Activated CD8-positive, alpha-beta T cell treated with anti-CD3 and anti-CD28 coated beads for 36 hours (primary cell): ENCODE measurements at places on chromosomes 4 and X.

DNA sequence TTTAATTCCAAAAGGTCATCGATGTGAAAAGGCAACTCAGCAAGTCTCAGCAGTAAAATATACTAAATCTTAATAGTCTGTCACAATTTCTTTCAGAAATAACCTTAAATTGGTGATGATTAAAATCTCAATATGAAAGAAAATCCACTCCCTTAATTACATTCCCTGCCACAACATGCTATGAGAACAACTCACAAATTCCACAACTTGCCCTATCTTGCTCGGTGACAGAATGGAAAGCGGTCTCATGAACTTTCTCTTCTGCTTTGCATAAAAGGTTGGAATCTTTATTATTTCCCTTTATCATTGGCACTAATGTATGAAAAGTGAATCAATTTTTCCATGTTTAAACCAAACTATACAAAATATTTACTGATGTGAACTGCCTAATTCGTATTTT is 380.8 kb downstream of the TMA16 start:
- no peak for DNase-seq

DNA sequence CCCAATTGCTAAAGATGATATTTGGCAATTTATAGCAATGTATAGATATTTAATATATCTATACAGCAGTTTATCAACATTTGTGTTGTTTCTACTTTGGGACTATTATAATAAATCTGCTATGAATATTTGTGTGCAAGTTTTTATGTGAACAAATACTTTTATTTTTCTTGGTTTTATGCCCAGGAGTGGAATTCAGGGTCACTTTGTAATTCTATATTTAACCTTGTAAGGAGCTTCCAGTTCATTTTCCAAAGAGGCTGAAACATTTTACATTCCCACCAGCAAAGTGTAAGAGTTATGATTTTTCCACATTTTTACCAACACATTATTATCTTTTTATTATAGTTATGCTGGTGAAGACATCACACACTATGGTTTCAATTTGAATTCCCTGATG is 801.3 kb downstream of the PCDH18 start:
- DNase-seq = no peak

DNA sequence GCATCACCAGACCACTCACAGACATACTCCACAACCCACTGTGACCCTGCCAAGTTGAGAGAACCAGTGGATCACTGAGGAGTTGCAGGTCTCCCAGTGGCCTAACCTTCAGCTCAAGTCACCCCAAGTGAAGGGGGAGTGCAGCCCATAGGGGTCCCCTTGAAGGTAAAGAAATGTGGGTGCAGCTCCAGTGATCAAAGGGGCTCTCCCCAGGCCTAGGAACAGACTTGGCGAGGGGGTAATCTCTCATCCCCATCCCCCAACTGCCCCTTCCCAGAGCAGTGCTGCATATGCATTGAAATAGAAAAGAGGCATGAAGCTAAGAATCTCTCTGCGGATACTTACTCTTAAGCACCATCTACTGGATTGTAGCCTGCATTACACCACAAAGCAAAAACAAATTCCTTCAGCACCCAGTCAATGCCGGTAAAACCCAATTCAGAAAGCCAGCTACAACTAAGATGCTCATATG is 27.0 kb downstream of the MAGEE1 start:
- DNase-seq = no peak

- no peak for DNase-seq
These were observed 277.7 kb upstream of the CLNK start for GRCh38 chr4:10962246-10962645.

DNA sequence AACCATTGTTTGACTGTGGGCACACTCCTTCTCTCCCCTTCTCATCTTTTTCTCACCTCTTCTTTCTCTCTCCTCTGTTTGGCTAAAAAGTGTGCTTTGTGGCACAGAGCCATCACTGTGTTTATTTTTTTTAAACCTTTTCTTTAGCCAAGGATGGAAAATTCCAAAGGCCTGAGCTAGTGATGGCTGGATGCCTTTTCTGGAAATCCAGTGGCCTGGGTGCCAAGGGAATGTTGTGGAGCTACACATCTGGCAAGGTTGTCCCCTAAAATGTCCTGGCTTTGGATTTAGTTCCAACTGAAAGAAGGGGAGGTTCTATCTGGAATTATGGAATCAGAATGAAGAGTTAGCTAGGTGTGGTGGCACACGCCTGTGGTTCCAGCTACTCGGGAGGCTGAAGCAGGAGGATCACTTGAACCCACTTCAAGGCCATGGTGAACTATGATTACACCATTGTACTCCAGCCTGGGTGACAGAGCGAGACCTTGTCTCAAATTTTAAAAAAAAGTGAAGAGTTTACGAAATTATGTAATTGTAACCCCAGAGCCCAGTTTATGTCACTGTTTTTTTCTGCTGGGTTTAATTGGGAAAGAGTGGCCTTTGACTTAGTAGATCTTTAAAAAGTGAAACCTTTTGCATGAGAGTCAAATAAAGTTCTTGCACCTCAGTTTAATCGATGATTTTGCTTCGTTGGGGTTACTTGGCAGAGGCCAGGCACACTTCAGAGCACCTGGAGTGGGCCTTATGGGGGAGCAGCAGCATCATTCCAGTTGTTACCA is 17.7 kb downstream of the DOCK11 start:
- DNase-seq = no peak

DNA sequence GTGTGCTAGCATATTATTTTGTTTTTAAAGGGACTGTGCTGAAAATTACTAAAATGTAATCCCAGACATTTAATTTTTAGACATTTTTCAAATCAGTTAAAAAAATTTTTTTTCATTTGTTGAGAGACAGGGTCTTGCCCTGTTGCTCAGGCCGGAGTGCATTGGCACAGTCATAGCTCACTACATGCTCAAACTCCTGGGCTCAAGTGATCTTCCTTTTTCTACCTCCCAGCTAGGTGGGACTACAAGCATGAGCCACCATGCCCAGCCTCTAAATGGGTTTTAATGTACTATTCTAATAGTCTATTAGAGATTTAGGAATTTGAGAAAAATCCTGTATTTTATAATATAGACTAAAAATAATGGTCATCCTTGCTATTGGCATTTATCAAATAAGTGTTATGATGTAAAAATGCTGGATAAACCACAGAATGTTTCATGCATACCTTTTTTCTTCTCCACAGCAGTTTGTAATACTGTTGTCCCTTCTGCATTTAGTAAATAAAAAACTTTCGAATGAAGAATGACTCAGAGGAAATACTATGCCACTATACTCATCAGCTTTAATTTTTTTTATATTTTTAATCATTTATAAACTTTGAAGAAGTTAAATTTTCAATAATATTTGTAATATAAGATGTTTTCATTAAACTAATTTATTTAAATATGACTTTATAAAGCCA is 29.9 kb downstream of the CPEB2 start:
- no peak for DNase-seq

DNA sequence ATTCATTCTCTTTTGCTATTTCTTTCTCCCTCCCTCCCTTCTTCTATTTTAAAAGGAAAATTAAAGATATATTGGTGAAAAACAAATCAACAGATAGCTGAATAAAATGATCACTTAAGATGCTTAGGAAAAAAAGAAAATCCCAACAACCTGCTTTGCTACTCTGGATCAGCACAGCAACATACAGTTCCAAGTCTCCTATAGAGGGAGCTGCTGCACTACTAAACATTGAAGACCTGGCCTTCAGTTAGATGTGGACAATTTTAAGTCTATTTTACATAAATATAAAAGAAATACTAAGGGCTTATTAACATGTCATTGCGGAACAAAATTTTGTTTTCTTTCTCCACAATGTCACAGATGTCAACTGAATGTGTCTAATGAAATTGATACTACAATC is 226.4 kb downstream of the MAGEB5 start:
- no peak for DNase-seq

GRCh38 chr4:46274717-46275116 is 115.2 kb downstream of the GABRA2 start:
- no peak for DNase-seq

DNA sequence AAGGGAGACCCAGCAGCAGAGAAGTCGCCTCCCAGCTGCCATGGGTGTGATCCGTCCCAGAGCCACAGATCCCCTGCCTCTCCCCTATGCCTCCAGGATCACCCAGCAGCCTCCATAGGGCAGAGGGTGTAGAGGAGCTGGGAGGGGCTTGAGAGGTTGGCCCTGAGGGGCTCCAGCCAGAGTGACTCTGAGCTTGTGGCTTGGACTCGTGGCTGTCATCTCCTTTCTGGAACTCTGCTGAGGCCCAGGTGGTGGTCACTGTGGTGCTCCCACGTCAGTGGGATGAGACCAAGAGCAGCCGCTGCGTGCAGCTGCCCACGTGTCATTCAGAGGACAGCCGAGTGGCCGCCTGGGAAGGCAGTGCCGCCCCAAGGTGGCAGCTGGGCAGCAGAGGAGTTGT is 4.2 kb downstream of the TACC3 start:
- DNase-seq = no peak

DNA sequence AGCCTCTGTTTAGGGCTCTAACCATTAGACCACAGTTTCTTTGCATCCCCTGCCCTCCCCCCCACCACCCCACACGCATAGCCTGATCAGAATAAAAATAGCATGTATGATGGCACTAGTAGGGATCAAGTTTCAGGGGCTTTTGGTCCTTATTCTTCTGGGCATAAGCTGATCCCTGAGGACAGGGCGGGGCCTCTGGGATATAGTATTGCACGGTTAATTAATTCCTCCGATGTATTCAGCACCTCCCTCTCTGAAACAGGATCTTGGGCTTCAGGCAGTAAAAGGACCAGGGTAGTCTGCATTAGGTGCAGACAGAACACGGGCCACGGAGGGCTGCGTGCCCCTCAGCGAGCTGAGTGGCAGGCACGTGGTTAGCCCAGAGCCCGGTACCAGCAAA is 57.1 kb downstream of the ELF4 start:
- no peak for DNase-seq

GRCh38 chrX:129653971-129654651 is 645 bp downstream of the APLN start:
- DNase-seq = peak; percentile 33

DNA sequence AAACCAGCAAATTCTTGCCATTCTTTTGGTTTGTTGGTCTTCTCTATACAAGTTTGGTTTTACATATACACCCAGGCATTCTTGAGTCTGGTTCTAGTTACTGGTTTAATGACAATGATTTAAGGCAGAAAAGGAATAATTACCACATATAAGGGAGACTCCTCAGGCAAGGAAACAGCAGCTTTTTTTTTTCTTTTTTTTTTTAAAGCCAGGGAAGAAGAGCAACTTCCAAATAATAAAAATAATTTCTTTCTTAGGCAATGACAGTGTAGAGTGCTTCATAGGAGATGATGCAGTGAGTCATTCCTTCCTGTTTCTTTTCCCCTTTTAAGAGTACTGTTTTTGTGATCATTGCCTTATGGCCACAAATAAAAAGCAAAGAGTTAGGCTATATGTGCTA is 289.7 kb downstream of the DKK2 start:
- no peak for DNase-seq

DNA sequence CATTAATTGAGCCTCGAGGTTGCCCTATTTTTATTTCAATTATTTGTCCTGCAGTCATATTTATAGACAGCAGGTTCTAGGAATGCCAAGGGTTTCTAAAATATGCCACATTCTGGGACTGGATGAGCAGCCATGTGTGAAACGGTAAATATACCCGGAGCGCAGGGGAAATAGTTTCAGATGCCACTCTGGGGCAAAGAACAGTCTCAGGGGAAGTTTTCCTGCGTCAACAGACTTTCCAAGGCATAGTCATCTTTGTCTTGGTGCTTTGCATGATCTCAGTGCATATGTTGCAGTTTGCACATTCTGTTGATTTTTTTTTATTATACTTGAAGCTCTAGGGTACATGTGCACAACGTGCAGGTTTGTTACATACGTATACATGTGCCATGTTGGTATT is 71.0 kb downstream of the GPAT3 start:
- no peak for DNase-seq

DNA sequence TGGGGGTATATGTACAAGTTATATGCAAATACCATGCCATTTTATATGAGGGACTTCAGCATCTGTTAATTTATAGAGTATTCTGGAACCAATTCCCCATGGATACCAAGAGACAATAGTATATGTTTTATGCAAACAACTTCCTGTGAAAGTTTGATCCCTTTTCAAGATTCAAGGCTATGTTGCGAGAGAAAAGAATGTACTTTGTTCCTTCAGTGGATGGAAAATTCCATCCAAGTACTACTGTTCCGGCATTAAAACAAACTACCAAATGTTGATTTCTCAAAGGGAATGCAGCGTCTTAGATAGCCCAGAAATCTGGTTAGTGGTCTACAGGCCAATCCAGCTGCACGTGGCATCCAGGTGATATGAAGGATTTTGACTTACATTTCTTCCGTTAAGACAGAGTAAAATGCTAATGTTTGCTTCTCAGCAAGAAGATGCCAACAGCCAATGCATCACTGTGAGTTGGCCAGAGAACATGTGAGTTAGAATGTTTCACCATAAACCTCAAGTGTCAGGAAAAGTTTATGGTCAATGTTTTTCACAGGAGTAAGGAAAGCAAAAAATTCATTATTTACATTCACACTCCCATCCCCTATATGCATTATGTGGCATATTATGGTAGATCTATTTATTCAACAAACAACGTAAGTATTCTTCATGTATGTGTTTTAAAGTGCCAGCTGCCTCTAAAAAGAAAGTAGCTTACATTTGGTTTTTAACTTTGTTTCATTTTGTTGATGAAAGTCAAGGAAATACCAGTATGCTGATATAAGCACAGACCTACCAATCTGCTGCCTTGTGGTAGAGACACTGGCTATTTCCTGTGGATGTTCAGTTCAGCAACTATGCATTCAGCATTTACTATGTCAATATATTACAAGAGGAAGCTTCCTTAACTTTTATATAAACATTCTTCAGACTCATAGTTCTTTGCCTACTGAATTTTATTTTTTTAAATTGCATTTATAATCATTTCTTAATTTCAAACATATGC is 44.4 kb downstream of the METTL14 start:
- DNase-seq = no peak

GRCh38 chr4:45323453-45324058 is 597.2 kb upstream of the GNPDA2 start:
- no peak for DNase-seq

DNA sequence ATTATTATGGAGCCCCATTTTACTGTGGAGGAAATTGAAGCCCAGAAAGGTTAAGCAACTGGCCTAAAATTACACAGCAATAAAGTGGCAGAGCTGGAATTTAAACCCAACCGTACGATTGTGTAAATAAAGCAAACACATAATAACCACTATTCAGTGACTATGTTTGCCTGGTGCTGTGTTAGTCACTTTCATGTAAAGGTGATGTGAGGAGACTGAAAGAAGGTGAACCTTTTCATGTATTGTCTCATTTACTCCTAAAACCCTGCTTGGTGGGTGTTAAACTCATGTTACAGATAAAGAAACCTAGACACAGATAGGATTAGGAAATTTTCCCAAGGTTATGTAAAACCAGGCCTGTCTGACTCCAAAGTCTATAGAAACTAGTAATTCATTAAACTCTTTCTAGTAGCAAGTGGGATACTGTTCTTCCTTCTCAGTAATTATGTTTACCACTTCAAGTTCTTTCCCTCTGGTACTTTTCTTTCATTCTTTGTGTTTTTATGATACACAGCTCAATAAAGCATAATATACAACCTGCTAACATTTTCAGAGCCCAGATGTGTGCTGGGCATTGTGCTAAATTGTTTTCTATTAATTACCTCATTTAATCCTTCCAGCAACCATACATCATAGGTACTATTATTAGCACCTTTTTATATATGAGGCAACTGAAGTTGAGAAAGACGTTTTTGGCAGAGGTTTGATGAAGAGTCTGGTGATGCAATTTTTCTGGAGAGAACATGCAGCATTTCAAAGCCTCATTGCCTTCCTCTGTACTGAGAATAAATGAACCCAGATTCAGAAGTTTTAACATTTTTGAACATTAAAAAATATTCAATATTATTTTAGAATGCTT is 202.7 kb downstream of the SPRY1 start:
- no peak for DNase-seq
